Left colon (tissue), 2 donors: ENCODE measurements at places on chromosomes 1 and 21. TPM values are rescaled to one million over a fixed set of nuclear protein-coding genes. Genes with fewer than 3 reads are reported as not detected.

PRAMEF25 gene
- not detected for total RNA-seq

RGS16 gene
- 1.1 TPM for total RNA-seq

CEP170 gene
- 9.2 TPM for total RNA-seq

TMEM200B gene
- total RNA-seq, result 1.3 TPM

WDR64 gene
- 0.24 TPM for total RNA-seq

DISP3 gene
- total RNA-seq, result 0.18 TPM

ALPL gene
- 1.9 TPM for total RNA-seq

AMY2A gene
- total RNA-seq, result not detected

HUNK gene
- 9.0 TPM for total RNA-seq

KLF17 gene
- total RNA-seq, result not detected

CELA3B gene
- total RNA-seq, result 0.76 TPM

DENND2C gene
- 0.64 TPM for total RNA-seq

CNKSR1 gene
- total RNA-seq, result 37.3 TPM

IARS2 gene
- total RNA-seq, result 77.7 TPM

C1orf87 gene
- not detected for total RNA-seq

PEA15 gene
- total RNA-seq, result 42.4 TPM

UBXN10 gene
- total RNA-seq, result 4.2 TPM

NFASC gene
- total RNA-seq, result 23.2 TPM

ACTA1 gene
- not detected for total RNA-seq

NAV1 gene
- 13.6 TPM for total RNA-seq

PLEKHN1 gene
- total RNA-seq, result 0.95 TPM

GPR61 gene
- not detected for total RNA-seq

OTUD3 gene
- 11.1 TPM for total RNA-seq

JAM2 gene
- 8.7 TPM for total RNA-seq

PLPPR4 gene
- 0.12 TPM for total RNA-seq

PIGV gene
- 17.1 TPM for total RNA-seq

CFAP141 gene
- not detected for total RNA-seq

HENMT1 gene
- total RNA-seq, result 6.6 TPM

OPTC gene
- not detected for total RNA-seq

CYYR1 gene
- total RNA-seq, result 3.0 TPM

CHIA gene
- total RNA-seq, result not detected

PPM1J gene
- total RNA-seq, result 1.1 TPM

VWA5B1 gene
- 1.5 TPM for total RNA-seq

DCDC2B gene
- not detected for total RNA-seq

PRAMEF17 gene
- total RNA-seq, result not detected

LCA5L gene
- 0.98 TPM for total RNA-seq

LCE1A gene
- total RNA-seq, result not detected

FLG2 gene
- total RNA-seq, result not detected

SPTA1 gene
- total RNA-seq, result not detected

HSD3B2 gene
- total RNA-seq, result 3.2 TPM

PRELP gene
- 19.7 TPM for total RNA-seq

GSTM1 gene
- total RNA-seq, result not detected

SLC1A7 gene
- total RNA-seq, result 1.1 TPM

RNU1-3 gene
- 5,589 TPM for total RNA-seq

SLC30A10 gene
- 57.5 TPM for total RNA-seq

LDLRAD1 gene
- total RNA-seq, result not detected

DNASE2B gene
- total RNA-seq, result 1.3 TPM

SNAPIN gene
- 25.1 TPM for total RNA-seq

LYPD8 gene
- 366 TPM for total RNA-seq

PSEN2 gene
- total RNA-seq, result 27.0 TPM

EYA3 gene
- 22.9 TPM for total RNA-seq

HRNR gene
- total RNA-seq, result not detected

SPATA46 gene
- not detected for total RNA-seq
